ENCODE measurements at places on chromosomes 5 and 9.

DNA sequence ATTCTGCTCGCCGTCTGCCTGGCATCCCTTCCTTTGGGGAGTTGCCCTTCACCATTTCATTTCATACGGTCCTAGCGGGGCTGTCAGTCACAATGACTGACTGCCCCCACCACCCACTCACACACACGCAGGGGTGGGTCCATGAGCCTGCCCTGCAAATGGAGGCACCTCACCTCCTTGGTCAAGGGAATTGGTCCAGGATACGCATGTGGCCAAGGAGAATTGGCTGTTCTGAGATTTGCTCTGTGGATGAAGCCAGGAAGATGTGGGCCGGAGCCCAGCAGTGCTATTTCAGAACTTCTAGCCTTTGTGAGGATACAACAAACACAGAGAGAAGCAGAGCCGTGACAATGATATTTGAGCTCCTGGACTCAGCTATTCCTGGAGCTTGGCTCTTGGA lies 17.0 kb downstream of the C1QTNF2 start:
- DNase-seq = peak; percentile 69

DNA sequence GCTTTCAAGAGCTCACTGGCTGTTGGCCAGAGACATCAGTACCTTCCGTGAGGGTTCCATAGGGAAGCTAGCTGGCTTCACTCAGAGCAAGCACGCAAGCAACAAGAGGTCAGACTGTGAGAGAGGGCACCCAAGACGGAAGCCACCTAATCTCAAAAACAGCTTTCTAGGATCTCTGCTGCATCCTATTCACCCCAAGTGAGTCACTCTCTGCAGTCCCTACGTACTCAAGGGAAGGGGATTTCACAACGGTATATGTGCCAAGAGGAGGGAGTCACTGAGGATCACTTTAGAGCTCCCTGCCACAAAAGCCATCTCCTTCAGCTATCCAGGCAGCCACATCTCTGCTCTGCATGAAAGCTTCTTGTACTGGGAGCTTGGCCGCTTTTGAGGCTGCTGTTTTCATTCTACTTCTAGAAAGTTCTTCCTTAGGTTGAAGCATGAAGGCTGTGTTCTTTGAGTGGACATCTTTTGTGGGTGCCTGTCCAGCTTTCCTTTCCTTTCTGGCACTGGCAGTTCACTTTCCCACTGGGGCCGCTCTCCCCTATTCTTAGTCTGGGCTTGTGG lies 249.5 kb downstream of the MAN2A1 start:
- DNase-seq = no peak

DNA sequence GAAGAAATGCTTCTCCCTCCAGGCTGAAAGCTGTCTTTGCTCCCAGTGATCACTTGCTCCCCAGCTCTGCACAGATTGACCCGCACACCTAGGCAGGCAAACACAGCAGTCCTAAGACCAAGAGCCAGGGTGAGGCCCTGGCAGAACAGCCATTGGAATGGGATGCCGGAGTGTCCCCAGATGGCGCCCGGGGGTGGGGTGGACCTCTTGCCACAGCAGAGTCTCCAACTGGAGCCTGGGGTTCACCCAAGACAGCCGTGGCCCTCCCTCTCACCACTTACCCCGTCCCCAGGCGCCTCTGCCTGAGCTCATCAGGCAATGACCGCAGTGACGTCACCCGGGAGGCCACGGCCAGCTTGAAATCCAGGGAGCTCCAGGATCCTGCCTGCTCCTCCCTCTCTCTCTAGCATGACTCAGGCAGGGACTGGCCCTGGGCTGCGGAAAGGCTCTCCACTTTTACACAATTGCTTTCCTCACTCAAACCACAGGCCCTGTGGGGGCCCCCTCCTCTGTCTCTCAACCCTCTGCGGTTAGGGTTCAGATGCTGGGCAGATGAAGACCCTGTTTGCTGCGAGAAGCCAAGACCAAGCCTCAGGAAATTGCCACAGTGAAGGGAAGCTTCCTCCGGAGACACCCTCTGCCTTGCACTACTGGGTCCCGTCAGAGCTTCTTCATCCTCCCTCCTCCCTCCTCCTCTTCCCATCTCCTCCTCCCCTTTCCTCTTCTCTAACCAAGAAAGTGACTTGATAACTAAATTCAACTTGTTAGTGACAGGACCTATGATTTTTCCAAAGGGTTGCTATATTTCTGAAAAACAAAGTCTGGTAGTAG lies 24.3 kb upstream of the PTGES start:
- DNase-seq = peak; percentile 95

GRCh38 chr5:174556756-174557155 lies 167.6 kb upstream of the MSX2 start:
- no peak for DNase-seq

GRCh38 chr5:120808606-120809005 lies 344.5 kb downstream of the PRR16 start:
- no peak for DNase-seq
